ENCODE measurements at places on chromosomes 1 and 21. TPM values are rescaled to one million over a fixed set of nuclear protein-coding genes. Genes with fewer than 3 reads are reported as not detected.

Gene MPL
- 0.39 TPM for total RNA-seq

GRCh38 chr1:175874081-175874480, 130.7 kb upstream of the TNR start:
- H3K36me3 ChIP-seq = no peaks in the 10 kb centered on the region
- no peak for DNase-seq
- H3K27ac ChIP-seq = no peak overlapping the region
- H3K4me3 ChIP-seq = no peak overlapping the region
- H3K27me3 ChIP-seq = no peaks in the 10 kb centered on the region

DNA sequence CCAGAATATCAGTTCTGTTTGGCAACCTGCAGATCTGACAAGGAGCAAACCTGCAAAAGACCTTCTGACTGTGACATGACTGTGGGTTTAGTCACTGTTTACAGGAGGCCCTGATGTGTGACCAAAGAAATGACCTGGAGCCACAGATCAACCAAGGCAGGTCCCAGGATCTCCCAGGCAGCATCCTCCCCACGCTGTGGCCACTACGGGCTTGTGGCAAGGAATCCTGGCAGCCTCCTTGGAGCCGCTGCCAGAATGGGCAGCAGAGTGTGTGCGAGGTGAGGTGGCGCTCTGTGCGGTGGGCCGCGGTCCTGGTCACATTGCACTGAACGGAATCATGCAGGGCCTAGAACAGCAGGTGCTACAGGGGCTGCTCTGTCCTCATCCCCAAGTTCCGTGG, 15.9 kb downstream of the MCM3AP start:
- no peak for DNase-seq
- H3K36me3 ChIP-seq = peaks cover 100% of the 10 kb centered on the region
- H3K4me1 ChIP-seq = no peaks in the 10 kb centered on the region
- no peaks in the 10 kb centered on the region for H3K27me3 ChIP-seq
- H3K4me3 ChIP-seq = no peak overlapping the region
- H3K27ac ChIP-seq = no peak overlapping the region

DNA sequence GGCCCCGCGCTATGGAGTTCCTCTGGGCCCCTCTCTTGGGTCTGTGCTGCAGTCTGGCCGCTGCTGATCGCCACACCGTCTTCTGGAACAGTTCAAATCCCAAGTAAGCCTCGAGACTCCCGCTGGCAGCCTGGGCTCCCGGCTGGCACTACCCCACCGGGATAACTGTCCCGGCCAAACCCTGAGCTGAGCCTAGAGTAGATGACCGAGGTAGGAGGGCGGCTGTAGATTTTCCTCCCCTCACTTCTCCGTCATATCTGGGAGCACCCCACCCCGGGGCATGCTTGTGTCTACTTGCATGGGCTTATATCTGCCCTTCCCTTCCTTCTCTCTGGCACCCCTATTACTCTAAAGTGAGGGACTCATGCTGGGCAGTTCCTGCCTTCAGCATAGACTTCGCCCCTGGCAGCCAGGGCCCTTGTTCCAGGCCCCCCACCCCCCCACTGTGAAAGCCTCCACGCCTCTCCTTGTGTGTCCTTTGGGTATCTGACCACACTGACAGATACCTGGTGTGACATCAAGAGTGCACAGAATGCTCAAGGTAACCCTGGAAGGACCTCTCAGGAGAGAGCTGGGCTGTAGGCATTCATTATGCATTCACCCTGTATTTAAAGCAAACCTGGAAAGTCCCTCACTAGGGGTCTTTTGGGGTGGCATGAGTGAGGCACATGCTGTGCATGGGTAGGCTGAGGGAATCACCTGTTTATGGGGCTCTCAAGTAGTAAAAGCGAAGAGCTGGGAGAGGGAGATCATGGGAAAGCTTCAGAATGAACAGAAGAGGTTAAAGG, 485 bp downstream of the EFNA1 start:
- peak overlapping the region; percentile 79 for H3K4me3 ChIP-seq
- H3K27me3 ChIP-seq = no peaks in the 10 kb centered on the region
- H3K36me3 ChIP-seq = peaks cover 22% of the 10 kb centered on the region
- peak overlapping the region; percentile 94 for H3K27ac ChIP-seq

DNA sequence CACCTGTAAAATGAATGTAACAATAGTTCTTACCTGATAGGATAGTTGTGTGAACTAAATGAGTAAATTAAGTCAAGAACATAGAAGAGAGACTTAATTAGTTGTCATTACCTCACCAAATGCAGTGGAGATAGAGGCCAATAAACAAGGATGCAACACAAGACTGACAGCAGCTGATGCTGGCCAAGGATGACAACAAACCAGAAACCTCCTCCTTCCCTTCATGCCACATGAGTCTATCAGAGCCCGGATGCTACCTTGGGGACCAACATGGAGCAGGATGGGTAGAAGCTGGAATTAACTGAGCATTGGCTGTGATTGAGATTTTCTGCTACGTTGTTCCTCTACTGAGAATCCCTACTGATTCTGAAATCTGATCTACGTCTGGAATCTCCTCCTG, 30.3 kb upstream of the USP1 start:
- no peaks in the 10 kb centered on the region for H3K27me3 ChIP-seq
- no peak overlapping the region for H3K4me3 ChIP-seq
- H3K36me3 ChIP-seq = no peaks in the 10 kb centered on the region
- H3K27ac ChIP-seq = no peak overlapping the region

DNA sequence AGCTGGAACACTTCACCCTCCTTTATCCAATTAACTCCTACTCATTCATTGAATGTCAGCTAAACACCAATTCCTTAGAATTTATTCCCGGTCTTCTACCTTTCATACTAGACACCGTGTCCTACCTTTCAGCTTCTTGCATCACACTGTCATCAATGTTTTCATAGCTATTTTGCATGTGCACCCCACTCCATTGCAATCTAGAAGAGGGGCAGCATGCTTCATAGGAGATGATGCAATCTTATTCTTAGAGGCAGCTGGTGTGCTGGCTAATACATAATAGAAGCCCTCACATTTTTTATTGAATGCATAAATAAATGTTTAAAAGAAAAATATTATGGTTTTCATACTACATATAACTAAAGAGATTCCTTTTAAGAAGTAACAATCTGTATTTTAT, 123.6 kb downstream of the DSCAM start:
- no peak overlapping the region for H3K4me3 ChIP-seq
- H3K27ac ChIP-seq = no peak overlapping the region
- H3K36me3 ChIP-seq = no peaks in the 10 kb centered on the region
- H3K4me1 ChIP-seq = no peaks in the 10 kb centered on the region

- DNase-seq = no peak
- no peaks in the 10 kb centered on the region for H3K36me3 ChIP-seq
- H3K4me1 ChIP-seq = no peaks in the 10 kb centered on the region
- H3K27ac ChIP-seq = no peak overlapping the region
- no peak overlapping the region for H3K4me3 ChIP-seq
- no peaks in the 10 kb centered on the region for H3K27me3 ChIP-seq
These were observed 6.0 kb downstream of the KLHDC8A start for GRCh38 chr1:205350691-205351141.

- no peaks in the 10 kb centered on the region for H3K36me3 ChIP-seq
- no peak overlapping the region for H3K4me3 ChIP-seq
- H3K27ac ChIP-seq = no peak overlapping the region
These were observed 32.5 kb upstream of the SLC44A3 start for GRCh38 chr1:94787691-94788090.

DNA sequence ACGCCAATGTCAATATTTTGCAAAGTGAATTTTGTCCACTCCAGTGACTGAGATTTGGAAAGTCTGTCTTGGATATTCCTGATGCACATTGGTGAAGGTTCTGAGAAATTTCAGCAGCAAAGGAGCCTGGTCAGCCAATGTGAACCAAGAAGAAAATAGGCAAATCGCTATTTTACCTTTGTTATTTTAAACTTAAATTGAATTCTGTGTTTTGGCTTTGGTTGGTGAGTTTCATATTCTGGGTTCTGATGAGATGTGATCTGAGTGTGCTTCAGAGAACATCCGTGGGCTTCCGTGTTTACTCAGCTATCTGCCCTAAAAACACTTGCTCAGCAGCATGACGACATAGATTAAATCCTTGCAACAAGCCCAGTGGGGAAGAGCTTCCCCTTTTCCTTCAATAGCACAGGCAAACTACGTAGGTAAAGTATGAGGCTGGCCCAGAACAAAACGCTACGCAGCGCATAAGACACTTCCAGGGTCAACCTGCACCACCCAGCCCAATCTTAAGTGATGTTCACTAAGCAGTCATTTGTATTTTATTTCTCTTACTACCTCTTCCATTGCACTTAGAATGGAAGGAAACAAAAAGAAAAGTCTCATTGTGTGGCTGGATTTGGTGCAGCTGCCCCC, 176.4 kb upstream of the KAZN start:
- H3K36me3 ChIP-seq = no peaks in the 10 kb centered on the region
- DNase-seq = no peak
- no peak overlapping the region for H3K4me3 ChIP-seq

DNA sequence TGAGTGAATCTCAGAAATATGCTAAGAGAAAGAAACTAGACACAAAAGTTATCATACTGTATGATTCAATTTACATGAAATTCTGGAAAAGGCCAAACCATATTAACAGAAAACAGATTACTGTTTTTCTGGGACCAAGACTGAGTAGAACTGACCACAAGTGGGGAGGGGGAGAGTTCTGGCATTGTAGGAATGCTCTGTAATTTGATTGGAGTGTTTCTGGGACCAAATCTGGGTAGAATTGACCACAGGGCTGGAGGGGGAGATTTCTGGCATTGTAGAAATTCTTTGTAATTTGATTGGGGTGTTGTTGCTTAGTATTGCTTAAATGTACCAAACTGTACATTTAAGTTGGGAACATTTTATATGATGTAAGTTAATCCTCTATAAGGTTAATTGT, 3.4 kb upstream of the OR10K1 start:
- no peaks in the 10 kb centered on the region for H3K36me3 ChIP-seq
- no peak for DNase-seq
- H3K27ac ChIP-seq = no peak overlapping the region
- H3K4me1 ChIP-seq = no peaks in the 10 kb centered on the region
- no peaks in the 10 kb centered on the region for H3K27me3 ChIP-seq

GRCh38 chr1:6091823-6092109, 46.1 kb downstream of the KCNAB2 start:
- no peaks in the 10 kb centered on the region for H3K27me3 ChIP-seq
- H3K27ac ChIP-seq = no peak overlapping the region
- no peak overlapping the region for H3K4me3 ChIP-seq
- no peaks in the 10 kb centered on the region for H3K36me3 ChIP-seq
- no peaks in the 10 kb centered on the region for H3K4me1 ChIP-seq

Gene SPATA1
- total RNA-seq = 1.5 TPM

DNA sequence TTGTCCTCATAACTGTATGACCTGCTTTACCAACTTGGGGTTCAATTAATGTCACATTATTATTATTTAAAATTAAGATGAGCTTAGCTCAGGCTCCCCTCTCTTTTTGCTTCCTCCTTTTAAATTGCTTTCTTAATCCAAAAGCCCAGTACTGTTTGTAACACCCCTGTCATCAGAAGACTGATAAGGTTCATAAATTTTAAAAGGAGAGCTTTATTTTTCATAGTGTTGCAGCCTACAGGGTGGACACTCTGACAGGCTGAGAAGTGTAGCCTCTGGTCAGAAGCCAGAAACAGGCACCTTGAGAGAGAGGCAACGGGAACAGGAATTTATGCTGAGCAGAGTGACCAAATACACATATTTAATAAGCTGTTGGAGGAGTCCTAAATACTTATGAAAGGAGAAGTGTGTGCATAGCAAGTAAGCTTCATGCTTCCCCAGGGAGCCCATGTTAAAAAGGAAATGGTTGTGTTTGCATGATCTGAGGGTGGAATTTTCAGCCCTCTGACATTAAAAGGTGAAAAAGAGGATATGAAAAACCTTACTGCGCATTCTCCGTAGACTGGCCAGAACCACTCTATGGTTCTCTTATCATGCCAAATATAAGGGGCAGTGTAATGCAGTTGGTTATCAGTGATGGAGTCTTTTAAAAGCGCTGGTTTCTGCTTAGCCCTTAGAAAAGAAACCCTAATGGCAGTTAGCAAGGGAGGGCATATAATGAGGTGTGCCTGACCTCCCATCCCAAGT, 30.5 kb upstream of the FGGY start:
- no peaks in the 10 kb centered on the region for H3K27me3 ChIP-seq
- H3K4me3 ChIP-seq = no peak overlapping the region
- DNase-seq = no peak

DNA sequence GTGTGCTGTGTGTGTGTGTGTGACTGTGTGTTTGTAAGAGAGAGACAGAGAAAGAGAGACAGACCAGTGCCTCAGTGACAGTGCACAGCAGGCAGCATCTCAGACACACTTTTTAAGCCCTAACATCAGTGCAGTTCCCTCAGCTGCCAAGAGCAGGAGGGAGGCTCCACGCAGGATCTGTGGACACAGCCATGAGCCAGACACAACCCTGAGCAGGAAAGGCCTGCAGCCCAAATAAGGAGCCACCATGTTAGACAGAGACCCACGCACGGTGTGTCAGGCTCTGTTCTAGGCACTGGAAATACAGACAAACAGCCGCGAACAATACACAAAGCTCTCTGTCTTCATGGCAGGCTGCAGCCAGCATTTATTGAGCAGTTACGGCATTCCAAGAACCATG, 445.5 kb downstream of the MATN1 start:
- no peak overlapping the region for H3K4me3 ChIP-seq
- peak; percentile 28 for DNase-seq
- H3K27me3 ChIP-seq = no peaks in the 10 kb centered on the region
- H3K36me3 ChIP-seq = no peaks in the 10 kb centered on the region
- H3K4me1 ChIP-seq = no peaks in the 10 kb centered on the region

Gene TMEM269
- not detected for total RNA-seq

Gene CRYAA
- not detected for total RNA-seq

GRCh38 chr1:92447033-92447681, 39.6 kb downstream of the GFI1 start:
- no peaks in the 10 kb centered on the region for H3K4me1 ChIP-seq
- no peak overlapping the region for H3K27ac ChIP-seq
- DNase-seq = no peak
- no peaks in the 10 kb centered on the region for H3K36me3 ChIP-seq
- no peak overlapping the region for H3K4me3 ChIP-seq

DNA sequence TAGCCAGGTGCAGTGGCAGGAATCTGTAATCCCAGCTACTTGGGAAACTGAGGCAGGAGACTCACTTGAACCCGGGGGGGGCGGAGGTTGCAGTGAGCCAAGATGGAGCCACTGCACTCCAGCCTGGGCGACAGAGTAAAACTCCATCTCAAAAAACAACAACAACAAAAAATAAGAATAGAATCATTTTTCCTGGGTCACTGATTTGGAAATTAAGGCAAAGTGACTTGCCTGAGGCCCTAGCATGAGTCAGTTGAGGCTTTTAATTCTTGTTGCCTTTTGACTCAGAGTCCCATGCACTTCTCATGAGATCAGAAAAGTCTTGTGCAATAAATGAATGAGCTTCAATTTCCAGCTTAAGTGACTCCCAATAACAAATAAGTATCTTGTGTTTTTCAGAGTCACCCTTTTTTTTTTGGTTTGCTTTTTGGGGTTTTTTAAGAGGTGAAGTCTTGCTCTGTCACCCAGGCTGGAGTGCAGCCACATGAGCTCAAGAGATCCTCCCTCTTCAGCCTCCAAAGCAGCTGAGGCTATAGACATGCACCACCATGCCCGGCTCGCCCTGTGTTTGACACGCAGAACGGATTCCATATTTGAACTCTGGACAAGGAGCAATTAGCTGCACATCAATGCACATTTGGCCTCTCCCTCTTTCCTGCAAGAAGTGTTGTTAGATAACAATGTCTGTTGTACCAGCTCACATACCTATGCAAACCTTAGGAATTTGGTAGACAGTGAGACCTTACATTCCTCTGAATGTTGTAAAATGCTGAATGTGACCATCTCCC, 3.4 kb upstream of the PLEKHM2 start:
- H3K27me3 ChIP-seq = no peaks in the 10 kb centered on the region
- H3K27ac ChIP-seq = no peak overlapping the region
- no peak overlapping the region for H3K4me3 ChIP-seq
- H3K36me3 ChIP-seq = no peaks in the 10 kb centered on the region
- no peak for DNase-seq

All from right atrium auricular region (tissue), 2 donors.